ENCODE measurements at places on chromosomes 12 and 14.

DNA sequence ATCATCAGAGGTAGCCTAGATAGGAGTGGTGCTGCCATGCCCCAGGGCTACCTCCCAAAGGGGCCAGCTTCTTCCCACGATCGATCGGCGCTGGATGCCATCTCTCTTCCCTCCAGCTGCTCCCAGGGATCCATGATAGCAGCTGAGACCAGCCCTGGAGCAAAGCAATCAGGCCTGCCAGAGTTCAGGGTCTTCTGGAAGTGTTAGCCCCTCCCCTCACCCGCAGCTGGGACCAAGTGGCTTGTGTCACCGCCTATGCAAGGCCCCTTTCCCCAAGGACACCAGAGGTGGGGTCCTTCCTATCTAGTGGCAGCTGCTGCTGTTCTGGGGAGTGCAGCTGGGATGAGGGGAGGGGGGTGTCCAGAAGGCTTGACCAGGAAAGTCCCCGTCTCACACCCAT, 87.0 kb downstream of the IRF2BPL start:
- no peak for DNase-seq

- no peak for DNase-seq
Observed at GRCh38 chr14:23626946-23627345, 9.2 kb upstream of the DHRS2 start.

GRCh38 chr14:76958980-76959710, 69.4 kb downstream of the IRF2BPL start:
- no peak for DNase-seq

DNA sequence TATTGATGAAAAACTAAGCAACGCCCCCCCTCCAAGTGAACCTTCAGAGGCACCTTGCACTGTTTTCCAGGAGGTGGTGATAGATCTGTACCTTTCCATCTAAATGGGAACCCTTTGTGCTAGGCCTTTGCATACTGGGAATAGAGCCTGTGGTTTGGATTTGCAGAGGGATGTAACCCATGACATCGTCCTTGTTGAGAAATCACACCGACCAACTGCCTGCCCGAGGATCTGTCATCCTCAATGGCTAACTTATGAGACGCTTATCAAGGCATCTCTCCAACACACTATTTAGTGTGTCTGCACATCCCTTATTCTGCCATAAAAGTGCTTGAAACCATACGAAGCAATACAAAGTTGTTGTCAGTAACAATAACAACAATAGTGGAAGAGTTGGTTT, 22.9 kb downstream of the NTN4 start:
- DNase-seq = no peak
